ENCODE measurements at places on chromosomes 5 and 9.

DNA sequence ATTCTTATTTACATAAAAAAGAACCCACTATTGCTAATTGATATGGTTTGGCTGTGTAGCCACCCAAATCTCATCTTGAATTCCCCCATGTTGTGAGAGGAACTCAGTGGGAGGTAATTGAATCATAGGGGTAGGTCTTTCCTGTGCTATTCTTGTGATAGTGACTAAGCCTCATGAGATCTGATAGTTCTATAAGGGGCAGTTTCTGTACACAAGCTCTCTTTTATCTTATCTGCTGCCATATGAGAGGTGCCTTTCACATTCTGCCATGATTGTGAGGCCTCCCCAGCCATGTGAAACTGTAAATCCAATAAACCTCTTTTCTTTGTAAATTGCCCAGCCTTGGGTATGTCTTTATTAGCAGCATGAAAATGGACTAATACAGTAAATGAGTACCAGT lies 58.2 kb upstream of the PRR16 start:
- no peak for DNase-seq

GRCh38 chr5:42985129-42986037 lies 54.7 kb downstream of the ANXA2R start:
- DNase-seq: no peak

DNA sequence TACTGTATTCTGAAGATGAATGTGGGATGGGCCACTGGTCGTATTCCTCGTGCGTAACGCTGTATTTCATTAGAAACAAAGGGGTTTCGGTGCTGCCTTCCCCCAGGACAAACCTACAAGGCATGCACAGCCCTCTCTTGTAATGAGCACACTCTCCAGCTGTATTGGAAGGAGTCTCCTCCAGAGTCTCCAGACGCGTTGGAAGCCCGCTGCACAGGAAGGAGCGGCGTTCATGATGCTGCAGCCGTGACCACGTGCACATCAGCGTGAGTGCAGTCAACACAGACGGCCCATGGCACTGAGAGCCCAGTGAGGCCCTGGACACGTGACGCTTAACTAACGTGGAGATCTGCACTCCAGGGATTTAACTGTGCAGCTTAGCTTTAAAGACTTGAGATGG lies 209.0 kb upstream of the IRX1 start:
- DNase-seq: no peak

DNA sequence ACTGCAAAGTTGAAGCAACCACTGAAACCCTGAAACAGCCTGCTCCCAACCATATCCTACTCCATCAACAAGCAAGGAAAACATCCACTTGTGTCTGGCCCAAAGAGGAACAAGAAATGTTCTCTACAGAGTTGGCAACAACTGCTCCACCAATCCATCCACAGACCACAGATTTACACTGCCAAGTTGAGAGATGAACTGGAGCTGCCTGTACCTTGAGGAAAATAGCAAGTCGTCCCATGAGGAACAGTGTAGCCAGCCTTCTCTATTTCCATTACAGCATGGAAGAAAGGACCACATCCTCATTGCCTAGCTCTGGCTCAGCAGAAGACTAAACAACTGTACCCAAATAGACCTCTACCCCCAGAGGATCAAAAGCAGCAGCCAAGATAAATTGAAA lies 60.4 kb downstream of the DEPDC1B start:
- DNase-seq: no peak

GRCh38 chr9:110427497-110428104 lies 89.9 kb upstream of the TXNDC8 start:
- no peak for DNase-seq

DNA sequence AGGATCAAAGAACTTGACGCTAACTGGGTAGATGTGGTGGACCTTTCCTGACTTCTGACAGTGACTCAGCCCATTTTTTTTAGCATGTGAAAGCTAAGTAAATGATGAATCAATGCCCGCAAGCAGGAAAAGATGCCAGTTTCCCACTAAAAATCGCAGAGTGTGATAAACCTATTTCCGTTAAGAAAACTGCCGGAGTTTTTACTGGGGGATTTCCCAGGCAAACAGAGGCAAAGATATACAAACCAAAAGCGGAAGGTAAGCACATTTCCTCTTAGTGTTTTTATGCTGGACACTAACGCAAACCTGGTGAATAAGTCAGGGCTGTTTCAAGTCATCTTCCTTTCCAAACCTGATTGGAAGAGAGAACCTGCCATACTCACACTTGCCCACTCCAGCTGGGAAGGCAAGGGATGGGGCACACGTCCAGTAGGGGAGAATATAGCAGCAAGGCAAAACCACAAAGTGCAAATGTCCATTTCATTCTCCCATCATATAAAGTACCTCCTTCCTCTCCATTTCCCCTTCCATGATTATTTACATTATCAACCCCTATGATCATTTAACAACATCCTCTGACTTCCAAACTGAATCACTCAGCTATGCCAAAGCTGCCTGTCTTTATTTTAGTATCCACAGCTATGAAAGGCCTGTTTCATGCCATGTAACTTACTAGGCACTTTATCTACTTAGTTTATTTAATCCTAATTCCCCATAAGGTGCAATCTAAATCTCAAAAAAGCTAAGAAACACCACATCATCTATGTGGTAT lies 349.7 kb upstream of the RFX3 start:
- no peak for DNase-seq

GRCh38 chr5:52024359-52024758 lies 641.1 kb downstream of the ISL1 start:
- no peak for DNase-seq

All from SK-N-MC (cell line).